HEK293T (cell line): ENCODE measurements at places on chromosomes 11 and 22.
A peak's percentile ranks its signal among the peaks of the same experiment; 100 is the strongest.

GRCh38 chr11:32701616-32702015 lies 92.8 kb downstream of the CCDC73 start:
- no peak for DNase-seq

GRCh38 chr11:57473285-57473841 lies 13.0 kb downstream of the RTN4RL2 start:
- DNase-seq, result no peak

- DNase-seq, result peak; percentile 19
These were observed 77.1 kb downstream of the RBMXL2 start for GRCh38 chr11:7165911-7166310.

GRCh38 chr22:25027959-25028840 lies 75.7 kb downstream of the KIAA1671 start:
- peak; percentile 42 for DNase-seq

DNA sequence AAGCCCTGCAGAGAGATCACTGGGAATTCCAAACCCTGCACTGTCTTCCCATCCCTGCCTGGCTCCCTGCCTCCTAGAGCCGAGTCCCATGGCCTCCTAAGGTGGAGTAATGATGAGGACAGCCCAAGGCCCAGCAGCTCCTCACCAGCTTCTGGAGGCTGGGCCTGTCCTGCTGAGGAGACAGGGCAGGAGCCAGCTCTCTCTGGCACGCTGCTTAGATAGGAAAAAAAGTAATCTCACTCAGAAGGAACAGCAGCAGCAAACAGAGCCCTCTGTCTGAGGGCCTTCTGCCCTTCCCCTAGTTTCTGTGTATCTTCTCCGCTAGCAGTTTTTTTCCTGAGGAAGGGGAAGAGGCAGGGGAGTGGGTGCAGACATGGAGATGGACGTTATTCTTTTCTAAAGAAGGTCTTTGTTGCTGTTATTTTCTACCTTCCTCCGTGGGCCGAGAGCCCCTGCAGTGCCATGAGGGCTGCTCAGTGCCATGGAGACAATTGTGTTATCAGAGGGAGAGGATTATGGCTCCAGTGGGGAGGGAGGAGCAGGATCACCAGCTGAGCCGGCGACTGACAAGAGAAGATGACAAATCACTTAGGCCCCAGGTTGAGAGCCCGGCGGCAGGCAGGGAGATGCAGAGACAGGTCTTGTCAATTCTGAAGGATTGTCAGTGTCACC lies 315.3 kb downstream of the BUD13 start:
- DNase-seq, result peak; percentile 32

DNA sequence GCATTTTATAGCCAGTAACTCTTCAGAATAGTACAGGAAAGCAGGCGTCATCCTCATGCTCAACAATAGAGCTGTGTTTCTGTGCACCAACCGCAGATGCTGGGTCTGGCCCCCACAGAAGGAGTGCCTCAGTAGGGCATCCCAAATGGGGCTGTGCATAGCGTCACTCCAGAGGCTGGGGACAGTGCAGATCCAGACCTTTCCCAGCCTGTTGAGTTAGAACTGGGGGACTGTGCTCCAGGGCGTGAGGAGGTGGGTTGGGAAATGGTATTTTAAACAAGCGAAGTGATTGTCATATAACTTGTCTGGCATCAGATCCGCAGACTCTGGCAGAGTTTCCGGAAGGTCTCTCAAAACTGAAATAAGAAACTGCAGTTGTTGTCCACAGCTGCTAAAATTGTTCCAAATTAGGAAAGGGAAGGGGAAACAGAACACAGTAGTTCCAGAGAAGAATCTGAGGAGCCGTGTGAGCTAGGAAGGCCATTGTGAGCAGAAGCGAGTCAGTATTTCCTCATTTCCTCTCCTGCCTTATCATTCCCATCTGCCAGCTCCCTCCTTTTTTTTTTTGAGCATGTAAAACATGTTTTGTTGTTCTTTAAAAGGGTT lies 52.2 kb downstream of the JAM3 start:
- no peak for DNase-seq

GRCh38 chr11:12642806-12643428 lies 31.3 kb upstream of the TEAD1 start:
- DNase-seq, result no peak

GRCh38 chr11:66292543-66293332 lies 1.0 kb downstream of the TMEM151A start:
- DNase-seq, result no peak

GRCh38 chr11:132531921-132532320 lies 1000.4 kb downstream of the OPCML start:
- no peak for DNase-seq

DNA sequence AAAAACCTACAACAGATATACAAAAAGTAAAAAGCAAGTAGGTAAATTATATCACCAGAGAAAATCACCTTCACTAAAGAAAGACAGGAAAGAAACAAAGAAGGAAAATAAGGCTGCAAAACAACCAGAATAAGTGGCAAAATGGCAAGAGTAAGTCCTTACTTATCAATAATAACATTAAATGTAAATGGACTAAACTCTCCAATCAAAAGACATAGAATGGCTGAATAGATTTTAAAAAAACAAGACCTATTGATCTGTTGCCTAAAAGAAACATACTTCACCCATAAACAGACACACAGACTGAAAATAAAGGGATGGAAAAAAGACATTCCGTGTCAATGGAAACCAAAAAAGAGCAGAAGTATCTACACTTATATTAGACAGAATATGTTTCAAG lies 695.7 kb upstream of the FAT3 start:
- no peak for DNase-seq

DNA sequence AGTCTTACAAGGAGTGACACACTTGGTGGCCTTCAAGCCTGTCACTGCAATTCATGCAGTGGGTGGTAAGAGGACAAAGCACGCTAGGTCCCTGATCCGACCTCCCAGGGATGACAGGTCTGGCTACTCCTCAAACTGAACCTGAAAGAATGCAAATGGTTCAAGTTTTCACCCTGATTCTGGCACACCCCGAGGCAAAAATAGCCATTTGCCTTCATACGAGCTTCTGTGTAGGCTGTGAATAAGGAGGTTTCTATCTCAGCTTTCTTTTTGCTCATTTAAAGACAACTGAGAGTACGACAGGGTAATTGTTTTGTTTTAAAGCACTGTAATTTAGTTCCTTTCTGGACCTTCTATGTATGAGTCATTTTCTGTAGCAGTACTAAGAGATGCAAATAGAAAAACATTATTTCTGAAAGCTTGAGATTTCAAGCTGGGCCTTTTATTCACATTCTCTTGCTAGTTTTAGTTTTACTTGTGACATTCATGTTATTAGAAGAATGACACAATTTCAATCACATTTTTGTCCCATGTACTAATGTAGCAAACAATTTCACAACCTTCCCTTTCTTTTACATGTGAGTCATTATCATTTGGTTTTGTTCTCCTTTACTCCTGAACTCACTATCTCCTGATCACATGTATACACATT lies 56.6 kb upstream of the FDX1 start:
- no peak for DNase-seq

- DNase-seq, result no peak
These were observed 12.2 kb downstream of the TMPRSS13 start for GRCh38 chr11:117916956-117917355.

DNA sequence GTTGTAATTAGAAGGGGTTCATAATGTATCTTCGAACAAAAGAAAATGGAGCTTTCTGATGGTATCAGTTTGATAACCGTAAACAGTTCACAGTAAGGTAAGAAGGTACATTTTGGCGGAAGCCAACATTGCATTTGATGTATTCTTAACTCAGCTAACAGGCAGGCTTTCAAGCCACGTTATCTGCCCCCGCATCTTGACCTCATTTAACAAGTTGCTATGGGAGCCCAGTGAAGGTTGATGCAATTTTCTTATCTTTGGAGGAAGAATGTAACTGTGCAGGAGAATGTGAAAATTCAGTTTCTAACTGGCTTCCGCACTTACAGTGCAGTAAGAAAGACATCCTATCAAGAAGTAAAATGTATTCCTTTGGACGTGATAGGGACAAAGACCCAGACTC lies 110.6 kb downstream of the ETS1 start:
- no peak for DNase-seq

DNA sequence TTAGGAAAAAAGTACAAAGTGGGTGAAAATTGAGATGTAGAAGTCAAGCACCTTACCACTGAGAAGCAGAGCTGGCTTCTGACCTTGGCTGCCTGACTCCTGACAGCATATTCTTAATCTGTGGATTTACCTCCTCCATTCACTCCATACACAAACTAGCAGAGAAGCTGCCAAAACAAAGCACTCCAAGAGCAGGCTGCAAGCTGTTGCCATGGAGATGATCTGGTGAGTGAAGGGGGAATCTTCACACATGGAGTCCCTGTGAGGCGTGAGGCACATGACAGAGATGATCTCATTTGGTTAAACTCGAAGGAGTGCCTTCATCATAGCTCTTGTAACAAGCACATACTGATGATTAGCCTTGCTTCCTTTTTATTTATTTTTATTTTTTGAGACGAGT lies 16.1 kb downstream of the COMMD9 start:
- DNase-seq, result no peak

DNA sequence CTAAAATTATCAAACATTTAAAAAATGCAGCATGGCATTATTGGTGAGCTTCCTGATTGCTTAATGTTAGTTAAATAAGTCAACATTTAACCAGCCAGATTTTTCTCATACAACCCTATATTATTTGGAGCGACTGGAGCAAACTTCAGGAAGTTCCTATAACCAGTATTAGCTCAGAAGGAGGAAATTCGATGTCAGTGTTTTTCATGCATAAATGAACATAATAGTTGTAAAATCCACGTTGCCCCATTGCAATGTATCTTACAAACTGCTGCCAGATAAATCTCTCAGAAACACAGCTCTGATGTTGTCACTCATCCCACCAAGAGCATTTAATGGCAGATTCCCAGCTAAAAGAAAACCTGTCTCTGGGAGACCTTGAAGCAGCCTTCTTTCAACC lies 278.5 kb downstream of the CASP12 start:
- DNase-seq, result no peak

GRCh38 chr22:44783091-44783490 lies 30.7 kb downstream of the ARHGAP8 start:
- no peak for DNase-seq

DNA sequence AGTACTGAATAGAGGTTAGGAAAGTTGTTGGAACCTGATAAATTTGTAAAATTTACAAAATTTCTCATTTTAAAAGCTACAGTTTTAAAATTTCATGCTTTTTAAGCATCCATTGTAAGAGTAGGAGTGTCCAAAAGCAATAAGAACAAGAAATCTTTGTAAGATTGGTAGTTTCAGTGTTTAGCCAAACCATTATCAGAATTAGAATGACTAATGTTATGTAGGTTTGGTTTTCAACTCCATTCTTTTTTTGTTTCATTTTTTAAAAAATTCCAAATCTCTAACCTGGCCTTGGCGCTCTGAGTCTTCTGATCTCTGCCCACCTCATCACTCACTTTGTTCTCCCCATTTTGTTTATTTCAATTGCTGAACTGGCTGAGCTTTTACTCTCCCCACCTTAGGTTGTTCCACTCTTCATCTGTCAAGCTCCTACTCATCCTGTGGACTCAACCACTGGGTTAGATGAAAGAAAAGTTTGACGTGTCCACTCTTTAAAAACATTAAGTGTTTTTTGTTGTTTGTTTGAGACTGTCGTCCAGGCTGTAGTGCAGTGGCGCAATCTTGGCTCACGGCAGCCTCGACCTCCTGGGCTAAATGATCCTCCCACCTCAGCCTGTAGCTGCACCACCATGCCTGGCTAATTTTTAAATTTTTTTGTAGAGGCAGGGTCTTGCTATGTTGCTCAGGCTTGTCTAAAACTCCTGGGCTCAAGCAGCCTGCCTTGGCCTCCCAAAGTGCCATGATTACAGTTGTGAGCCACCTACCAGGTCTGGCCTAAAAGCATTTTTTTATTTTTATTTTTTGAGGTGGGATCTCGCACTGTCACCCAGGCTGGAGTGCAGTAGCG lies 14.0 kb downstream of the EP300 start:
- no peak for DNase-seq

DNA sequence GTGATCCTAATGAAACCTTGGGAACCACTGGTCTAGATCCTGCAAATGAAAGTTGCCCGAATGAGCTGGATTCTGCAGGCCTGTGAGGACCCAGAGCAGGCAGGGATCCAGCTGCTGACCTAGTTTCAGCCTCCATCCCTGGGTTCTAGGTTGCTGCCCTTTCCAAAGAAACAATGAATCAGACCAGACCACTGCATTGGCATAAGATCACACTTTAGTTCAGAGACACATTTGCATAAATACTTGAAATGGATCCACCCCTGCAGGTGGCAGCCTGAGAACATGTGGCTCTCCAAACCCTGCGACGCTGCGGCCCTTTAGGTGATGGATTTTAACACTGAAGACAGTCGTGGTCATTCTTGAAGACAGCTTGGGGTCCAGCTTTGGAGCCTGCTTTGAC lies 23.7 kb downstream of the ADAMTS8 start:
- no peak for DNase-seq

DNA sequence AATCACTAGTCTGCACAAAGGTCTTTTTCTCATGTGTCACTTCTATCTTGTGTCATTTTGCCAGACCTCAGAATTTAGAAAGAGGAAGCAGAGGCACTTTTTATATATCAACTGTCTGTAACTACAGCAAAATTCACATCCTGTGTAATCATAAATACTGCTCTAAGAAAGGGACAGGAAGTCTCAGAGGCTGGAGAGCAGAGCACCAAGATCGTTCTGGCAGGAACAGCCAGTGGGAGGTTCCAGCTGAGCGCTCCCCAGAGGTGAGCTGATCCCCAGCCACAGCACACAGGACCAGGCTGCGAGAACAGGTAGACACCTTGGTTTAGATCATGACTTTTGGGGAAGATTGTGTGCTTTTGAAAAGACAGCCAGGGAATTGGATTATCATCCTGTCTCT lies at the start of gene MS4A7:
Gene MS4A7, plus strand, starts transcription at position 179 of the 400 bp plus-strand sequence. CDS start 4,610 bp downstream, outside the sequence.
- DNase-seq, result no peak

- no peak for DNase-seq
These were observed 65.4 kb downstream of the MICAL2 start for GRCh38 chr11:12175694-12176241.

- DNase-seq, result no peak
These were observed 9.9 kb upstream of the RASD2 start for GRCh38 chr22:35530700-35531099.

- no peak for DNase-seq
These were observed 16.1 kb upstream of the BRSK2 start for GRCh38 chr11:1373536-1374214.

GRCh38 chr22:21959274-21960074 lies 6.8 kb upstream of the PPM1F start:
- DNase-seq, result no peak

DNA sequence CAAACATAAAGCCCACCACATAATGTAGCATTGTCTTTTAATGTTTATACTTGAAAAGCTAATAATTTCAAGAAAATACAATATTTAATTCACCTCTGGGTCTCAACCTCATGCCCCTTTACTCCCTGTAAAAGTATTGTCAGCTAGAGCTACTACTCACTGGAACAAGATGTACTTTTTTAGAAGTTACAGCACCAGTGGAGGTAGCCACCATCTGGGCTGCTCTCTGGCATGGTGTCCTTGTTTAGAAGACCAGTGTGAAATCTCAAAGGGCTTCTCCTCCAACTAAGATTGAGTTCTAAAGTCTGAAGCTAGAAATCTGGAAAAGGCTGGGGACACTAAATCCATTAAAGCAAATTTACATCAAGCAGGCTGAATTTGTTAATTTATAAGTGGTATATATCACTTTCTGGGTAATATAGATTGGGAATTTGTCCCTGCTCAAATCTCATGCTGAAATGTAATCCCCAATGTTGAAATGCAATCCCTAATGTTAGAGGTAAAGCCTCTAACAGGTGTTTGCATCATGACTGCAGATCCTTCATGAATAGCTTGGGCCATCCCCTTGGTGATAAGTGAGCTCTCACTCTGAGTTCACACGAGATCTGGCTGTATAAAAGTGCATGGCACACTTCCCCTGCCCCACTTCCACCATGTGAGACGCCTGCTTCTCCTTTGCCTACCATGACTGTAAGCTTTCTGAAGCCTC lies 47.6 kb downstream of the PITPNB start:
- no peak for DNase-seq
